ENCODE measurements at places on chromosomes 16 and 17.

DNA sequence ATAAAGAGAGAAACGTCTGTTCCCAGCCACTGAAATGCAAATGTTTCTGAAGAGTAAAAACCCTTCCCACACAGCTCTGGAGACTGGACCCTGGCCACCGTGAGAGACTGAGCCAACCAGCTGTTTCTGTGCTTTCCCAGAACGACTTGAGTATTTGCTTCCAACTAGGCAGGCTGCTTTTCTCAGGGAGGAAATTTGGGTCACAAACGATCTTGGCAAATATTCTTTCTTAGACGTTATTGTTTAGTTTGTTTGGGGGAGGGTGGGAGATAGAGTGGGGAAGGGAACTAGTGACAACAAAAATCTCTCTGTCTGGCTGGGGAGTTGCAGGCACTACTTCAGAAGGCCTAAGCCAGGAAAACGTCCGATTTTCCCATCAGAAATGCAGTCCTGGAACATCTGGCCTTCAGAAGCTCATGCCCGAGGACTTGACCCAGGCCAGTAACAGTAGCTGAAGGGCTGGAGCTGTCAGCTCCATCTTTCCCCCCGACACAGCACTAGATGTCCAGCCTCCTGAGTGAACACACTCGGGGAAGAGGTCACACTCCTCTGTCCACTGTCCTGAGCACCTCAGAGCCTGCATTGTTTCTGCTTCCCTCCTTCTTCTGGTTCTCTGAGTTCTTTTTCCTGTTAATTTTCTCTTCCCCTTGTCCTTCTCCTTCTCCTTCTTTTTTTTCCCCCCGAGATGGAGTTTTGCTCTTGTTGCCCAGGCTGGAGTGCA is 4.0 kb downstream of the CCDC92B start:
- no peak for DNase-seq

- no peak for DNase-seq
Observed at GRCh38 chr16:22977294-22977697, 163.3 kb downstream of the HS3ST2 start.

- no peak for DNase-seq
Observed at GRCh38 chr16:66172463-66172862, 194.0 kb upstream of the CDH5 start.

GRCh38 chr16:80746231-80746630 is 58.2 kb downstream of the CDYL2 start:
- no peak for DNase-seq

- peak; percentile 4 for DNase-seq
Observed at GRCh38 chr16:50611332-50611934, 63.2 kb downstream of the NKD1 start.

DNA sequence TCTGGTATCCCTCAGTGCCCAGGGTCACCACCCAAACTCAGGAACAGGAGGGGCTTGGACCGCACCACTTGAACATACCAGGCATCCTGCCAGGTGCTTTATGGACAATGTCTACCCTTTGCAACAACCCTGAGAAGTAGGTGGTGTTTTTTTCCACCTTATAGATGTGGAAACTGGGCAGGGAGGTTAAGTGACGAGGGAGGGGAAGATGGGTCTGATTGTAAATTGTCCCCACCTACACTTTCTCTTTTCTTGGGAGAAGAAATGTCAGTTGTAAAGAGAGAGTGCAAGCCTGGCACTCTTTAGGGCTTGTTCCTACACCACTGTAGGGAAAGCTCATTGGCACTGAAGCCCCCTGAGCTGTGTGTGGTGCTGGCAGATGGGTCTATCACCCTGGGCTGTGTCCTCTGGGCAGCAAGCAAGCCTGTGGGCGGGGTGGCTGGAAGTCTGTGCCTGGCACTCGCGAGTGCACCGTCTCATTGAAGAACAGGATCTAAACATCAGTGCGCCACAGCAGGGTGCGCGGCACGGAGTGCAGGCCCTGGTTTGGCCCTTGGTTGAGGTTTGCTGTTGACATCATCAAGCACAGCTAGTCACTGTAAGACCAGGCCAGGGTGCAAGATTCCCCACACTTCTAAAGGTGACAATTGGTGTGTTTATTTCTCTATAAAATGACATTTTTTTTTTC is 15.1 kb downstream of the NOD2 start:
- DNase-seq, result no peak

- no peak for DNase-seq
Observed at GRCh38 chr17:73042809-73043685, 49.4 kb downstream of the SLC39A11 start.
